ENCODE measurements at places on chromosomes 1 and 21.

DNA sequence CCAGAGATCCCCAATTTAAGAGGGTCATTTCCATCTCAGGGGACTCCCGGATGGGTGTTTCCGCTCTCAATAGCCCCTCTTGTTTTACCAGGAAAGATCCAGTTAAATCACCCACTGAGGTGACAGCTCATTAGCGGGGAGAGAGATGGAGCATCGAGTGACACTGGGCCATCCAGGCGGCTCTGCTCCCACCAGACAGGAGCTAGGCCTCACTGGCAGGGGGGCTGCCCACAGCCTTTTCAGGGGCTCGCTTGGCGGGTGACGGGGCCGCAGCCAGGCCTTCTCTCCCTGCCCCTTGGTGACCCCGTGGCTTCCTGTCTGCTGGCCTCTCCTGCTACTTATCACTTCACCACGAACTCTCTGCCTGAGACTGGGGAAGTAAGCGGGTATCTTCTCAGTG is 26.7 kb upstream of the SPSB1 start:
- DNase-seq, result no peak

GRCh38 chr1:153958961-153959260 is 499 bp upstream of the CRTC2 start:
- DNase-seq, result no peak

DNA sequence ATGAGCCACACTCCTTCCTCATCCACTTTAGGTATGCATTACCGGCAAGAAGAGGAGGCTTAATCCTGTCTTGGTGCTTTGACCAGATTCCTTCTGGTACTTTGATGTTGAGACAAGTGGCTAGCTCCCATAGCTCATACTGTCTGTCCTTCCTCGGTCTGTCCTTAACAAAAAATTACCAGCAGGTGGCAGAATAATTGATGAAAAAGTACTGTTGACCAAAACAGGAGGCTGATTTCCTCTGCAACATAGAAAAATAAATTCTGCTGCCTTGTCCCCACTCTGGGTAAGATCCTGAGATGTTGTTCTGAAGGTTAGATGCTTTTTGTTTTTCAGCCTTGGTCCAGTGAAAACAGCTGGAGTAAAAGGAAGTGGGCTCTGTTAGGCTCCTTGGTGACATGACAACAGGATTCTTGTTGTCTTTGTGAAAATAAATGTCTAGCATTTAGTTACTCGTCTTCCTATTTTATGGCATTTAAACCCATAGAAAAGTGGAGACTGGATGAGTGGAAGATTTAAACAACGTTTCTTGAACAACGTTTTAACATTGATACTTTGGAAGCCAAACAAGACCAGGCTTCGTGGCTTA is 11.2 kb upstream of the HJV start:
- no peak for DNase-seq

DNA sequence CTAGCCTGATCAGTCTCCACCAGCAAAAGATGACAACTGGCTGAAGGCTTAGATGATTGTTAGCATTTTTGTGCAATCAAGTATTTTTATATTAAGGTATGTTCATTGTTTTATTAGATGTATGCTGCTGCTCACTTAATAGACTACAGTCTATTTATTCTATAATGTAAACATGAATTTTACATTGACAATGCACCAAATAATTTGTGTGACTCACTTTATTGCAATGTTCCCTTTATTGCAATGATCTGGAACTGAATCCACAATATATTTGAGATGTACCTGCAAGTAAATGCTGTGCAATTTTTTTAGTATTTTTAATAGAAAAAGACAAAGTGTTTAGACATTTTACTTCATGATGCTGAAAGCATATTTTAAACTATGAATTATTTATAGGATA is 896.5 kb downstream of the AMY1C start:
- no peak for DNase-seq

All from cerebellum (tissue), 4 donors.